ENCODE measurements at places on chromosomes 4 and X.

DNA sequence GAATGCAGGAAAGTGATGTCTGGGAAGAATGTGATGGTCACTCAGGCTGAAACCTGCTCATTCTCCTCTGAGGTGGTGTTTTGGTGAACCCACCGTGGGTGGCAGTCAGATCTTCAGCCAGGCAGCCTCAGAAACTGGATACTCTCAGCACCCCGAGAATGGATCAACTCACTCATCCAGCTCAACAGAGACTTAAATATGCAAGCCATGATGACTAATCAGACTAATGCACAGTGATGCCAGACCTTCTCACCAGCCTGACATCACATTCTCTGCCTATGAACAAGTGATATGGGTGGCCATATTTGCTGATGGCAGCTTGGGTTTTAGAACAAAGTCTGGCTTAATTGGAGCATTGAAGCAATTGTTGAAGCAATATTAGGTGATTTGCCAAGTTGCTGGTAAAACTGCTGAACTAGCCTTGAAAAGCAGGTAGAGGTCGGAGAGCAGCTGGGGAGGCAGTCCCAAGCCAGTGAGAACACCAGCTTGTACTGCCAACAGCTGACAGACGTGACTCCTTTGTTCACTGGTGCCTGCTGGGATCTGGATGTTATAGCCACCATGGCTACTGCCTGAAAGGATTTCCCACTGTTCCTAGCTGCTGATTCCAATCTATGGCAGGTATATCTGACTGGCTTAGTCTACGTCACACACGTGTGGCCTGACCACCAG is 608.1 kb downstream of the MID1IP1 start:
- DNase-seq, result no peak

DNA sequence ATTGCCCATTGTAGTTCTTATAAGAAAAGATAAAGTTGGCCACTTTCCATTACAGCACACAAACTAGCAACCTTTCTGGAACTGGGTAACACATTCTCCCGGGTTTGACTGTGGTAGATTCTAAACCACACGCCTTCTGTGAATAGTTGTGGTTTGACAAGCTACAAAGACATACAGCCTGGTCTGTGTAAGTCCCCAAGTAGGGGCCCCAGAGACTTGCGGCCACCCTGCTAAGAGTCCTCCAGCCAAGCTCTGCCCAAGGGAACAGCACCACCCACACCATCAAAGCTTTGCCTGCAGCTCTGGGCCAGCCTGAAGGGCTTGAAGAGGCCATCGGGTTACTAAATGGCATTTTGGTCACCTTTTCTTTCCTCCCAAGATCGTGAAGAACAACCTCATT is 203.4 kb downstream of the MAML3 start:
- no peak for DNase-seq

GRCh38 chr4:25095837-25096236 is 64.4 kb downstream of the SEPSECS start:
- no peak for DNase-seq

- no peak for DNase-seq
Observed at GRCh38 chr4:187179086-187180058, 455.7 kb upstream of the FAT1 start.

DNA sequence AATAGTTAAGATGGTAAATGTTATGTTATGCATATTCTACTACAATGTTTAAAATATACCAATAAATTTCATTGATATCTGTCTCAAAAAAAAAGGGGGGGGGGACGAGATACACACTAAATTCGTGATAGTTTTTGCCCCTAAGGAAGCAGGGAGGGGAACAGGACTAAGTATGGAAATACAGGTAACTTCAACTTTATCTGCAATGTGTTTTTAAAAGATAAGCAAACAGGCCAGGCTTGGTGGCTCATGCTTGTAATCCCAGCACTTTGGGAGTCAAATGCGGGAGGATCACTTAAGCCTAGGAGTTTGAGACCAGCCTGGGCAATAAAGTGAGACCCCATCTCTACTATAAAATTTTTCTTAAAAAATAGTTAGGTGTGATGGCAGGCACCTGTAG is 13.4 kb upstream of the CLOCK start:
- DNase-seq, result no peak

DNA sequence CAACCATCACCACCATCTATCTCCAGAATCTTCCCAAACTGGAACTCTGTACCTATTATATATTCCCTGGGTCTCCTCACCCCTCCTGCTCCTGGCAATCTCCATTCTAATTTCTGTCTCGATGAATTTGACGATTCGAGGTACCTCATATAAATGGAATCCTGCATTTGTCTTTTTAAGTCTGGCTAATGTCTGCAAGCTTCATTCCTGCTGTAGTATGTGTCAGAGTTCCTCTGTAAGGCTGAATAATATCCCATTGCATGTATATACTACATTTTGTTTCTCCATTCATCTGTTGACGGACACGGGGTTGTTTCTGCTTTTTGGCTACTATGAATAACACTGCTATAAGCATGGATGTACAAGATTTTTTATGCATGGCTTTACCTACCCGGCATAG is 19.5 kb downstream of the PRKG2 start:
- no peak for DNase-seq

DNA sequence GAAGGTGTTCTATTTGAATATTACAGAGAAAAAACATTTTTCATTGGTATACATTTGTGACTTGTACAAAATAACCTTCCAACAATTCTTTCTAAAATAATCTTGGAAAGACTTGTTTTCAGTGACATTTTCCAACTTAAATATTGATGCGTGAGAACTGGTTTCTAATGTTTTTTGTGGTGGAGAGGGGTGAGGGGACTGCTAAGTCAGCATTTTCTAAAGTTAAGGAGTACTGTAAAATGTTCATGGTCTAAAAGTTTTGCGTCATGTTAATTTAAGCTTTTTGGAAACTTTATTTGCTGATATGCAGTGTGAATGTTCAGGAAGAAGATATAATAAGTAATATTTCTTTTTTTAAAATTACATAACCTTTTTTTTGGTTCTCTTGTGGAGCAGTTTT is 229.3 kb downstream of the MAGEB5 start:
- no peak for DNase-seq

- DNase-seq, result no peak
Observed at GRCh38 chrX:104351173-104351769, 96.5 kb upstream of the ESX1 start.

All from stimulated activated naive CD4-positive, alpha-beta T cell treated with Interleukin-2 at 50 U/mL for 16 hours (primary cell).